ENCODE measurements at places on chromosomes 6 and 20.
A peak's percentile ranks its signal among the peaks of the same experiment; 100 is the strongest.

DNA sequence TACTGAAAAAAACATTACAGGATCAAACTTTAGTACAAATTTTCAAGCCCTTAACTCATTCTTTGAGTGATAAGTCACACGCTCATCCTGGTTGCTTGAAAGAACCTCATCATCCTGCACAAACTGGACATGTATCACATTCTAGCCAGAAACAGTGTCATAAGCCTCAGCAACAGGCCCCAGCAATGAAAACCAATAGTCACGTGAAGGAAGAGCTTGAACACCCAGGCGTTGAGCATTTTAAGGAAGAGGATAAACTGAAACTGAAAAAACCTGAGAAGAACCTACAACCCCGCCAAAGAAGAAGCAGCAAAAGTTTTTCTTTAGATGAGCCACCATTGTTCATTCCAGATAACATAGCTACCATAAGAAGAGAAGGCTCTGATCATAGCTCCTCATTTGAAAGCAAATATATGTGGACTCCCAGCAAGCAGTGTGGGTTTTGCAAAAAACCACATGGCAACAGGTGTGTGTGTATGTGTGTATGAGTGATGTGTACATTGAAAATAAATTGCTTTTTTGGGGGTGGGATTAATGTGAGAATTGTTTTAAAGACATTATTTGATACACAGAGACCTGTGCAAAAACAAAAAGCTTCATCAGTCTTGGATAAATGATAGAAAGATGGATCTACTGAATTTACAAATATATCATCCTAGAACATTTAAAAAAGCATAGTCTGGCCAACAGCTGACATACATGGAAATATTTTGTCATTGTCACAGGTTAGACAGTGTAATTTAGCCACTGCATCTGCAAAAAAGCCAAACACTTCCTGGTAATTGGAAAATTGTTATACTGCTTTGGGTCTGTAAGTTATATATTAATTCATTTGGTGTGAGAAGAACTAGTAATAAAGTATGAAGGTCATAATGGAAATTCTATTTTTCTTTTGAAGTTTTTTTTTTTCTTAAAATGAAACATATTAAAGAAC lies 50.1 kb downstream of the PHF3 start:
- no peak for DNase-seq

GRCh38 chr6:168504366-168504765 lies 63.4 kb downstream of the SMOC2 start:
- DNase-seq, result no peak

DNA sequence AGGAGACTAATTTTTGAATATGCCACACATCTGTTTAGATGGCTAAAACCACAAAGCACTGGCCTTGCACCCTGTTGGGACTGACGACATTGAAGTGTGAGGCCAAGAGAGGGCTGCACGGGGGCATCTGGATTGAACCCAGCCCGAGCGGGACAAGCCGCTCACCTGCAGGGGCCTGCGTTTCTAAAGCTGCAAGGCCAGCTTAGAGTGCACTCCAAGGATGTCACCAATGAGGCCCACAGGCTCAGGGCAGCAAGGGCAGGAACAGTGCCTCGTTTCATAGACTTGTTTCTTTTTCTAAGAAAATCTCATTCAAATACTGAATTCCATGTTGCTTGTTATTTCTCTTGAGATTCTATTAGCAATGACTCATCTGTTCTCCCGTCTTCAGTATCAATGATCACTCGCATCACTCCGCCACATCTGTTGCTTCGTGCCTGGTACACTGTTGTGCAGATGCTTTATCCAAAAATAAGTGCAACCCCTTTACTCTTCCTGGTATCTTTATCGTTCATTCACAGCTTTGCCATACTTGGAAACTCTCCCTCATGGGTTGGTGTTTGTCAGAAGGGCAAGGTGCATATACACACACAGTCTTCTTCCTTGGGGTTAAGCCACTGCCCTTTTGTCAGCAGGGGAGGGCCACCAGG lies 120.1 kb downstream of the IRF4 start:
- DNase-seq, result no peak

DNA sequence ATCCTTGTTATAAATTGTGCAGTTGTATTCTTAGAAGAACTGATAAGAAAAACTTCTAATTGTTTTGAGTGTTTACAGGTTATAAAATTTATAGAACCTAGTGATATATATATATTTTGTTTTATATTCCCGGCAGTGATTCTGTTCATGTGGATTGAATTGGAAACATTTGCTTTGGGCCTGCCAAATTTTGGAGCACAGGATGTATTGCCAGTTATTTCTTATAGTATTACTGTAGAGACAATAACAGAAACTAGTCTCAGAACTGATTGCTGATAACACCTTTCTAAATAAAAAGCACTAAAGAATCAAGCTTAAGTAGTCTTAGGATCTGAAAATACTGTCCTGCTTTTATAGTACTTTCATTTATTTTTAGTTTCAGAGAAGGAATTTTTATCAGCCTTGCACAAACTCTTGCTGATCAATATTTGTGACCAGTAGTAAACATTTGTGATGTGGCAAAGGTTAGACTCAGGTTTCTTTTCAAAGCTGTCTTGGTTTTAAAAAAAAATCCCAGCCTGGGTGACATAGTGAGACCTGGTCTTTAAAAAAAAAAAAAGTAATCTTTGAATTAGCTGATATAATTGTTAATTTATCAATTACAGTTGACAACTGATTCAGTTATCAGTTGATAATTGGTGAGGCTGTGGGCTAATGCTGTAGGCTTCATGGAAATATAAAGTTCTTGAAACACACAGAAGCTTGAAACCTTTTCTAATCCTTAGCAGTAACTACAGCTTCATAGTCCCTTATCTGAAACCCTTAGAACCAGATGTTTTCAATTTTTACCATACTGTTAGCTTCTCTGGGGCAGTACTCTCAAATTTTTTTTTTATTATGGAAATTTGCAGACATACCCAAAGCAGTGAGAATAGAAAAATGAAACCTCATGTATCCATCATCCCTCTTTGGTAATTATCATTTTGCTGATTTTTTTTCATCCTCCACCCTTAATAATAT lies 42.4 kb downstream of the RNGTT start:
- no peak for DNase-seq

- DNase-seq, result no peak
Measured at GRCh38 chr6:137016356-137016755, 28.4 kb downstream of the IL20RA start.

DNA sequence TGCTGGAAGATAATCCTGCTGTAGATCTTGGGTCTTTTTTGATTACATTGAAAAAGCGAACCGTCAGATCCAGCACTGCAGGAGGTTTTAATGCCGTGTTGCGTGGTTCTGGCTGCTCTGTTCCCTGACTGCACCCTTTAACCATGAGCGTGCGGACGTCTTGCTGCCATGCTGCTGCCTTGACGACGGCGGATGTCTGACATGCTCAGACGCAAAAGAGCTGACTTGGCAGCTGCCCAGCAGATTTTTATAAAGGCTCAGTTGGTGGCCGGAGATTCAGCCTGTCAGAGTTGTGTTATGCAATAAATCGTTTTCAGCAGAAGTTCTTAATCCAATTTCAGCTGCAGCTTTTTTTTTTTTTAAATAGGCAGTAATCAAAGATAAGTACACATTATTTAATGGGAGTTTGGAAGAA lies 119.4 kb downstream of the JARID2 start:
- peak; percentile 57 for DNase-seq

DNA sequence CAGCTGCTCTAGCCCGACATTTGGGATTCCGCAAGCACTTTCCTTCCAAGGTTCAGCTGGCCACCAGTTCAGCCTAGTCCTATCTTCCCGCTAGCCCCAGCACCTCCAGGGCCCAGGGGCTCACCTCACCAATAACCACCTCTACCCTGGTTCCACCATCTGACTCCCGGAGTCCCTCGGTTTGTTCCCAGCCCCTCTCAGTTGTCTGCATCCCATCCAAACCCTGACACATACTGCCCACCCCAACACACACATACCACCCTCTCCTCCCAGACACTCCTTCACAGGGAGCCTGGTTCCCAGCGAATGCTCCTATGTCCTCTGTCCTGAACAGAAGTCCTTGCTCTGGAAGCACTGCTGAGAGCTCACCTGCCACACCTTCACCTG lies 418 bp downstream of the TNXB start:
- DNase-seq, result no peak

DNA sequence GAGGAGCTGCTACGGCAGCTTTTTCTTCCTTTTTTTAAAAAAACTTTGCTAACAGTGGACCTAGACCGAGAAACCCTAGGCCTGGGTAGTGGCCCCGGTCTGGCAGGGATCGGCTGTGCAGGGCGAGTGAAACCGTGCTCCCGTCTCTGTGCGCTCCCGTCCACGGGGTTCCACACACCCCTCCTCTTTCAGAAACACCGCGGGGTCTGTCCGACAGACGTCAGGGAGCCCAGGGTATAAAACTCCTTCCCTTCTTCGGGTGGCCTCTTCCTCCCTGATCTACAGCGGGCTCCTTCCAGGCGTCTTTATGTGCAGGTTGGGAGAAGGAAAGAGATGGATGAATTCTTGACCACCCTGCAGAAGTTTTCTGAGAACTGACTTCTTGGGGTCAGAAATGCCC lies 27.1 kb upstream of the SMOC2 start:
- no peak for DNase-seq

GRCh38 chr6:103107985-103108384 lies 1714.5 kb downstream of the GRIK2 start:
- DNase-seq, result no peak

DNA sequence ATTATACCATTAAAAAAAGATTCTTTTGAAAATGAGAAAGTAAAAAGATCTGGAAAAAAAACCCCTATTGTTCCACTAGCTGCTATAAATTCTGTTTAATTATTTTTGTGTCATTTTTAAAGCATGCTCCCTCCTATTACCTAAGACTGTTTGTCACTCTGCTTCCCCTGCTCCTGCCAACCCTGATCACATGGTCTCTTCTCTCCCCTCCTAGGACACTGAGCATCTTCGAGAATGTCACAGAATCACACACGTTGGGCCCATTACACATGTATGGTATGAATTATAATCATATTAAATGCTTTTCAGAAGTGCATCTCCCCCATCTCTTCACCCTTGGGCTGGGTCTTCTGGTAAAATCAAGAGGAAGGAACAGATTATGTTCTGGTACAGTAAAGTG lies 6.2 kb downstream of the SNAP91 start:
- no peak for DNase-seq

GRCh38 chr6:12065321-12066140 lies 53.4 kb downstream of the HIVEP1 start:
- DNase-seq, result no peak

All from activated gamma-delta T cell treated with Interleukin-2 at 50 U/mL for 16 hours (primary cell).